ENCODE measurements at places on chromosomes 1 and 21. TPM values are rescaled to one million over a fixed set of nuclear protein-coding genes. Genes with fewer than 3 reads are reported as not detected.

DNA sequence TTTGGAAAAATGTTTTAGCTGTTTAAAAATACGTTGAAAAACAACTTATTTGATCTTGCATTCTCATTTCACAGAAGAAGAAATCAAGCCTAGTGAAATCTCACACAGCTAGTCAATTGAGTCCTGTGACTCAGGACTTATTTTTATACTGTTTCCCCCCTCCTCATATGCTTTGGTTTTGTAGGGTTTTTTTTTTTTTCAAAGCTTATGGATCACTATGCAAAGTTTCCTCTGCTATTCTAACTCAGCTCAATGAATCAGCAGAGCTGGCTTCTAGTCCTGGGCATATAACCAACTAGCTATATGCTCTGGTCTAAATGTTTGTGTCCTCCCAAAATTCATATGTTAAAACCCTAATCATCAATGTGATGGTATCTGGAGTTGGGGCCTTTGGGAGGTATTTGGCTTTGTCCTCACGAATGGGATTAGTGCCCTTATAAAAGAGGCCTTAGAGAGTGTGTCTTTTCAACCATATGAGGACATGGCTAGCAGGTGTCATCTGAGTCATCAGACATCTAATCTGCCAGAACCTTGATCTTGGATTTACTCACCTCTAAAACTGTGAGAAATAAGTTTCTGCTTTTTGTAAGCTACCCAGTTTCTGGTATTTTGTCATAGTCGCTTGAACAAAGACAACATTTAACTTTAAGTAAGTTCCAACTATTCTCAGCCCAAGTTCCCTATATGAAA lies 317.2 kb upstream of the C1orf87 start:
- DNase-seq: no peak

Gene TLCD4
- total RNA-seq: 0.15 TPM

Gene OPRD1
- total RNA-seq: not detected

DNA sequence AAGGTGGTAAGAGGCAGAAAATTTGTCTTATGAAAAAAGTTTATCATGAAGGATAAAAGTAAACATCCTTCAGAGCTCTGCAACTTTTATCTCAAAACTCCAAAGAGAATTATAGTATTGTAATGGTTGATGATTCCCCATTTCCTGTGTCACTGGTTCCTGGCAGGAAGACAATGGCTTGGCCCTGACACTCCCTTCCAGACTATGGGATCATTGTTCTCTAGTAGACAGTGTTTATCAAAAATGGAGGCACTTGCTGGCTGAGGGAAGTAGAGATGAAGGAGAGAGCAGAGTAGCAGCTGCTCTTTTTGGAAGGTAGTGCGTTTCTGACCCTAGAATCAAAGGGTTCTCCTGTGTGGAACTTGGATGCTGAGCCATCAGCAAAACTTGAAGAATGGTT lies 145.9 kb upstream of the ATP1B1 start:
- no peak for DNase-seq

Gene CNKSR1
- total RNA-seq: 1.5 TPM

Gene ADIPOR1
- total RNA-seq: 76.6 TPM

- no peak for DNase-seq
Observed at GRCh38 chr1:183070923-183071618, 47.9 kb downstream of the LAMC1 start.
